8988T (cell line): ENCODE measurements at places on chromosomes 1 and 21.

- DNase-seq = no peak
Measured at GRCh38 chr1:27931759-27932158, 3.0 kb upstream of the SMPDL3B start.

GRCh38 chr1:168977618-168978017, 128.9 kb upstream of the ATP1B1 start:
- no peak for DNase-seq

DNA sequence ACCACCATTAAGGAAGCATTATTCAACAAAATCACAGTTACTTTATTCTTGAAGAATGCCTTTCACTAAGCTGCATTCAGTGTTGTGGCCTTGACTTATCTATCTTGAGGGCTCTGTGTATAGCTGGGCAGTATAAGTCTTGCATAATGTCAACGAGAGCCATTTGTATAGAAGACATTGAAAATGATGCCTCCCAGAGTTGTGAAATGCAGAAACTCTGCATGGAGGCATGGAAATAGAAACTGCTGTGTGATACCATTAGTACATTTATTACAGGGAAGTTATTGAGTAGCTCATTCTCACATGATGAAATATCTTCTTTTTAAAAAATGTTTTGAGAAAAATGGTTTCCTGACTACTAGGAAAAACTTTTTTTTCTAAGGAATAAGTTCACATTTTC, 111.4 kb upstream of the SNX7 start:
- DNase-seq = no peak

DNA sequence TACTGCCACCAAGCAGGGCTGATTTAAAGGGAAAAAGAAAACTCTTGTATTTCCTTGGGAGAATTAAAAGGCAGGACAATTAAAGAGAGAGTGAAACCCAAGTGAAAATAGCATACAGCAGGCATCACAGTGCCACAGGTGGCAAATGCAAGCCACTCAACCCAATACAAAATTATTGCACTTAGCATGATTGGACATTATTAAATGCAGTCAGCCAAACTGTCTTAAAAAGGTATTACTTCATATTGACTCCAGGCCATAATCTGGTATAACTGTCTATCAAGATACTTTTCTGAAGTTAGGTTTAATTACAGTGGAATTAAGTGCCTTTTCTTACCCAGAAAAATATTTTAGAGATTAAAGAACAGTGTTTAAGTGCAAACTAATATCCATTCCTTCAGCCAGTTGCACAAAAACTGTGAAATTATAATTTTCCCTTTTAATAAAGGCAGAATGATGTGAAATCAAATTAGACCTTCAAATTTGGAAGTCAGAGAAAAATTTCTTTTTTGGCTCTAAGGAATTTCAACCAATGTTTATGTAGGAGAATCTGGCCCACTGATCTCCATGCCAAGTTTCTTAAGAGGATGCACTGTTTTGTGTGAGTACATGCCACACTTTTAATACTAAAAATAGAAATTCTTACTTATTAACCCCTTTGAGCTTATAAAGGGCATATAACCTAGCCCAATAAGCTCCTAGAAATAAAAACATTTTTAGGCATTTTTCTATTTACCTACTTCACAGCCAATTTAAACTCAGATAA, 15.2 kb downstream of the SLC30A10 start:
- no peak for DNase-seq

GRCh38 chr1:163173121-163173520, 29.6 kb downstream of the RGS5 start:
- DNase-seq = no peak

DNA sequence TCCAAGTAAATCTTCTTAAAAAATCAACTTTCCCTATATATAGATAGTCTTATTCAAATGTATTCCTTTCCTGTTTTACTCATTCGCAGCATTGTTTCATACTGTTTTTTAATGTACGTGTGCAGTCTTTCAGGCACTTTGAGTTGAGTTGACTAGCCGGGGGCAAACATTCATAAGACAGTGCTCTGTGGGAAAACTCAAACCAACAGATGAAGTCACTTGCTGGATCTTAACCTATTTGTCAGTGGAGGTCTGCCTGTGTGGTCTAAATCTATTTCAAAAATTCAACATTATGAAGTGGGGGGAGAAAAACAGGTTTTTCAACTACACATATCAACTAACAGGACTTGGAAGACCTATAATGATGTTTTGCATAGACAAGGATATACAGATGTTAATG, 6.2 kb downstream of the HSD11B1 start:
- DNase-seq = no peak

- no peak for DNase-seq
Measured at GRCh38 chr21:44702111-44702972, 5.4 kb downstream of the KRTAP10-12 start.

GRCh38 chr1:113784104-113784779, 25.0 kb upstream of the PHTF1 start:
- DNase-seq = no peak

DNA sequence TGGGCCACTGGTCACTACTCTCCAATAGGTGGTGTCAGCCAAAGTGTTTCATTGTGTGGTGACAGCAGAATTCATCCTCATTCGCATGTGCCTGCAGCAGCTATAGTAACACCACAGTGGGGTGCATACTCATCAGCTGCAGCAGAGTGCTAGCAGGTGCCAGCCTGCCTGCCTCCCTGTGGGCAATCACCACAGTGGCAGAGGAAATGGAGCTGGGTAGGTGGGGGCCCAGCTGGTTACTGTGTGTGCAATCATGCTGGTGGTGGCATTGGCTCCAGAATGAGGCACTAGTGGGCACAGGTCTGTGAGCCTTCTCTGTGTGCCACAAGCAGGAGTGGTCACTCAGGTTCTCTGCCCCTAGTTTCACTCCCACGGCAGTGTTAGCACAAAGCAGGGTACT, 579.2 kb downstream of the PTPRC start:
- DNase-seq = no peak

DNA sequence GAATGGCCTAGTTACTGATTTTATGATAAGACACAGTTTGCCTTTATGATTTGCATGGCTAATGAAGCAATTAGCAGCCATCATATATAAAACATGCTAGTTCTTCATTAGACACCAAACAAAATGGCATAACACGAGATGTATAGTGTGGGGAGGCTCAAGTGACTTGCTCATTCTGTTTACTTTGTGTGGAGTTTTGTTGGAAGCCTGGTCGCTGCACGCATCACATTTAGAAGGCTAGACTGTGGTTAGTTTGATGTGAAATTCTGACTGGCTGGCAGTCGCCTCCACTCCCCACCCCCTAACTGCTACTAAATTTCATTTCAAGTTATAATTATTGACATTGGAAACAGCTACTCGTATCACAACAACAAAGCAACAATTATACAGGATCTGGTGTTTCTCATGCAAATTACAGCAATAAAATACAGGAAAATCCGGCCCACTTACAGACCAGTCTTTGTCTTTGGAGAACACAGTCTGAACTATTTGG, 356.1 kb downstream of the LMO4 start:
- DNase-seq = no peak

DNA sequence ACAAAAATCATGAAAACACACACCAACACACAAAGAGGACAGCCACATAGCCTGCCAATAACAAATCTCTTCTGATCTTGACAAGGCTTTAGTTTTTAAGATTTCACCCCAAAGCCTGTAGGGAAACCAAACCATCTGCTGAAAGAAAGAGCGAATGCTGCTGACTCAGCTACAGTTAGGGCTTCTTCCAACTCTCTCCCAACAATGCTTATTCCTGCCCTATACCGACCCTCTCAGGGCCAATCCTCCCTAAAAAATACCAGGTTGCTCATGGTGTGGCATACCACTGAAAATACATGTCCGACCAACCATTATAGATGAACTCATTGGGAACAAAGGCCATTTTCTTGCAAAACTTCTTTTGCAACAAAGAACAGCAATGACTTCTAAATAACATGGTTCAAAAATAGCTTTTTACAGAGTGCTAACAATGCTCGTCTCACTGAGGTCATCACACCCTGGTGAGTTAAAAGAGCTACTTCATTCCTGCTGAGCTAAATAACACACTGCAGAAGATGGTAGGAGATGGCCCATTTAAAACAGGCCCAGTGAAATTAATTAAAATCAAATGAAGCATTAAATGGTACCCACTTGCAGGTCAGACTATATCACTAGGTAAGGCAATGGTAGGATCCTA, 86.1 kb downstream of the KIAA0319L start:
- DNase-seq = no peak

- no peak for DNase-seq
Measured at GRCh38 chr1:113021430-113022085, 51.4 kb upstream of the LRIG2 start.

- DNase-seq = no peak
Measured at GRCh38 chr21:37139902-37140301, 66.8 kb downstream of the TTC3 start.

DNA sequence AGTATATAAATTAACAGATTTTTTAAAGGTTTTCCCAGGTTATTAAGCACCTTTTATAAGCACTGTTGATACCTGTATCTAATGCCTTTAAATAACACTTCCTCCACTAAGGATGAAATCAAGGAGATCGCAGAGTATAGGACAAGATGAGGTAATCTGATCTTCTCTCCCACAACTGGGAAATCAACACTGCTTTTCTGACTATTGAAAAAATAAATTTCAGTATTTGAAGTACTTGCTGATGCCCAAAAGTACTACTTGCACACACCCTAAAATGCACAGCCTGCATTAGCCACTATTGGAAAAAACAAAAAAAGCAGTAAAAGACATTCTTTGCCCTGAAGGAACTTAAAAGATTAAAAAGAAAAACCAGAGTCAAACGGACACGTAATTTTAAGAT, 48.6 kb downstream of the PUM1 start:
- DNase-seq = no peak

DNA sequence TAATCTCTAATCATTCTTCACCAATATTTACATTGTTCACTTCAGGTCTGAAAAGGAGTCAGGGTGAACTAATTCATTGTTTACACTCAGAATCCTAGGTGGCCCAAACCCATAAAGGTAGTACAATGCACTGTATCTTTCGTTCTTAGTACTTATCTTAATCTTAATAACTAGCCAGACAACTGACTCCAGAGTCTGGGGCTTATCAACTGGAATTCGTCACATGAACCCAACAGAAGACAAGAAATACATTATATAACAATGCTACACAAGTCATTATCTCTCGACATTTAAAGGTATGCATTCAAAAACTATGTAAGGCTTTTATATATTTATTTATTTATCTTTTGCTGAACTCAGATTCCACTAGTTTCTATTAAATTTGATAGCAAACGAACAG, 125.9 kb upstream of the ESRRG start:
- no peak for DNase-seq

DNA sequence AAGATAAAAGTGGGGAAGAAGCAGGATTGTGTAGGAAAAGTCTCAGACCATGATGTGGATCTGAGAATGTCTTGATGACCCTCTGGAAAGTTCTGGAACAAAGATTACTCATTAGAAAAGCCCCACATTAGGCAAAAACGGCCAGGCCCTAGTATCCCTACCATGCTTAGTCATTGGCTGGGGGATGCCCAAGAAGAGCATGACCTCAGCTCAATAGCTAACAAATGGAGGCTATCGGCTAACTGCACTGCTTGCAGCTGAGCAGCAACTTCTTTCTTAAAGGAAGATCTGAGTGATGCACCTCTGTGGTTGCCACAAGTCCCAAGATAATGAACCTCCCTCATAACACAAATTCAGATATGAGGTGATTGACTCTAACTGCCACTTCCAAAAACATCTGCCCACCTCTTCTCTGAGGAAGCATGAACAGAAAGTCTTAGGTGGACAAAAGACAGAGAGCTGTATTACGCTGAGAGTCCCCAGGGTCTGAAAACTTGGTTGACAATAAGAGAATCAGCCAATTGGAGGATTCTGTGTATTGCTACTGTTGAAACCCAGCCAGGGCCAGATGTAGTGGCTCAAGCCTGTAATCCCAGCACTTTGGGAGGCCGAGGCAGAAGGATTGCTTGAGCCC, 64.6 kb upstream of the AK4 start:
- DNase-seq = no peak

- DNase-seq = no peak
Measured at GRCh38 chr1:175377394-175377793, 184.8 kb upstream of the KIAA0040 start.

DNA sequence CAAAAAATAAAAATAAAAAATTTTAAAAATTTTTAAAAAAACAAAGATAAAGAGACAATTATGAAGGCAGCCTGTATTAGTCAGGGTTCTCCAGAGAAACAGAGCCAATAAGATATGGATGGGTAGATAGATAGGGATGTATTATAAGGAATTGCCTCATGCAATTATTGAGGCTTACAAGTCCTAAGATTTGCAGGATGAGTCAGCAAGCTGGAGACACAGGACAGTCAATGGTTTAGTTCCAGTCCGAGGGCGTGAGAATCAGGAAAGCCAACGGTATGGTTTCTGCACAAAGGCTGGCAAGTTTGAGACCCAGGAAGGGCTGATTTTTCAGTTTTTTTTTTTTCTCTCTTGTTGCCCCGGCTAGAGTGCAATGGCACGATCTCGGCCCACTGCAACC, 24.1 kb upstream of the EIF4G3 start:
- DNase-seq = no peak

DNA sequence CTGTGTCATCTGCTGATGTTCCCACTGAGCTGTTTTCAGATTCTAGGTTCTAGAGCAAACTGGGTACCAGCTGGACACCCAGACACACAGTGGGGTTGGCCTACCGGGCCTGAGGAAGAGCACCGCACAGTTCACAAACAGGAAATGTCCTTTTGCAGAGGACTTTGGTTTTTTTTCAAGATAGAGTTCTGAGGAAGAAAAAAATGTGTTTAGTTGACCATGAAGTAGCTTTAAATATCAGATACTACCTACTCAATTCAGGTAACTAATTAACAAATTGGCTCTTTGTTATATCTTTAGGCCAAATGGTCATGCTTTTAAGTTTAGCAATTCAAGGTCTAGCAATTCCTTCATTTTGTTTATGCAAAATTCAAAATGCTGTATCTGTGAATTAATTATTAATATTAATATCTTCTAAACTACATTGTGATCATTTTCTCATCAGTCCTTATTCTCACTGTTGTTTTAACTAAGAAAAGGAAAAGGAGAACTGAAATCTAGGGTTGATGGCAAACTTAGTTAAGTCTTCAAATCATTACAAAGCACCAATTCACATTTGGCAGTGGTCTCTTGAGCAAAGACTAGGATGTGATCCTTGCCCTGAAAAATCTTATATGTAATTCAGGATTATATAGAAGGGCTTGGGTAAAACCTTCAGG, 17.2 kb upstream of the NCF2 start:
- DNase-seq = no peak

DNA sequence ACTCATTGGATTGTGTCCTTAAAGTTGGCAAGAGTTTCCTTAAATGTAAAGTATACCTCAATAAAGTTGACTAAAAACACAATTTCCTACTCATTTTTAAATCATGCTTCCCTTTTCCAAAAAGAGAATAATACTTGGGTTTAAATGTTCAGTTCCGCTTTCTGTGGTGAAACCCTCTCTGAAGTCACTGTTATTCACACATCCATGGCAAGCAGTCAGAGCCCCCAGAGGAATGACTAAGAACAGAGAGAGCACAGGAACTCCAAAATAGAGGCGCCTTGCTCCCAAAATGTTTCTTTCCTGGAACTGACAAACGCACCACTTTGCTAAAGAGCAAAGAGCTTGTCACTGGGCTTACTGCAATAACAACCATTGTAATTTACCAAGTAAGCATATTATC, 142.5 kb downstream of the TIAM1 start:
- DNase-seq = no peak

GRCh38 chr1:234214911-234215892, 158.1 kb upstream of the COA6 start:
- DNase-seq = no peak
